Right renal cortex interstitium (tissue), 3 donors: ENCODE measurements at places on chromosomes 4 and X. TPM values are rescaled to one million over a fixed set of nuclear protein-coding genes. Genes with fewer than 3 reads are reported as not detected.

DNA sequence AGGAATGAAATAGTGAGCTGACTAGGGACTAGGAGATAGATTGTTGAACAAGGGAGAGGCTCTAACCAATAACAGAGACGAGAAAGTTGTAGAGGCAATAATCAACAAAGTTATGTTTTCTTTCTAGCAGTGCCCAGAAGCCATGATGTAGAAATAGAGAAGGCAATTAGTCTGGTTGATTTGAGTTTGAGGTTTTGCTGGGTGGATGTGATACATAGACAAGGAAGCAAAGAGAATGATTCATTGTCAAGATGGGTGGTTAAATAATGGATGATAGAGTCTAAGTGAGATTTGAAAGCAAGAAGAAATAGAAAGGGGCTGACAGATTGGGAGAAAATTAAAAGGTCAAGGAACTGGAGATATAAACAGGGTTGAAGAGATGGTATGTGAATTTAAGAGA lies 11.2 kb downstream of the RBM41 start:
- no peak for DNase-seq

- no peak for DNase-seq
Observed at GRCh38 chr4:110184140-110184790, 14.2 kb downstream of the ELOVL6 start.

DNA sequence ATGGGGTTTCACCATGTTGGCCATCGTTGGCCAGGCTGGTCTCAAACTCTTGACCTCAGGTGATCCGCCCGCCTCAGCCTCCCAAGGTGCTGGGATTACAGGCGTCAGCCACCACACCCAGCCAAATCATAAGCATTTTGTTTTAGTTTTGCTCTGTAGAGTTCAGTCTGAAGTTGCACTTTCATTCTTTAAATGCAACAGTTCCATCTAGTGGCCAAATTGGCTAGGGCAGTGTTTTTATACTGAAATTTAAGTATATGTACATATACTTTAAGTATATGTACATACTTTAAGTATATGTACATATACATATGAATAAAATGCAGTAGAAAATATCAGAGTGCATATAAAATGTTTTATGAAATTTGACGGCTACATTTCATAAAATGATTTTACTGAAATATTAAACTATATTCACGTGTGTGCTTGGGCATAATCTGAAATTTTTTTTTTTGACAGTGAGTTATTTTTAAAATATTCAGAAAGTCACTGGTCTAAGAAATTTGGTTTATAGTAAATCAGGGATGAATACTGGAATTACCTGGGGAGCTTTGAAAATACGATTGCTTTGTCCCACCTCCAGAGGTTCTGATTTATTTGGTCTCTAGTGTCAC lies 145.5 kb downstream of the NWD2 start:
- DNase-seq, result peak; percentile 33

Gene MCUB
- 7.5 TPM for polyA plus RNA-seq

Gene DNASE1L1
- polyA plus RNA-seq, result 11.4 TPM
